ENCODE measurements at places on chromosomes 1 and 21. TPM values are rescaled to one million over a fixed set of nuclear protein-coding genes. Genes with fewer than 3 reads are reported as not detected.

DNA sequence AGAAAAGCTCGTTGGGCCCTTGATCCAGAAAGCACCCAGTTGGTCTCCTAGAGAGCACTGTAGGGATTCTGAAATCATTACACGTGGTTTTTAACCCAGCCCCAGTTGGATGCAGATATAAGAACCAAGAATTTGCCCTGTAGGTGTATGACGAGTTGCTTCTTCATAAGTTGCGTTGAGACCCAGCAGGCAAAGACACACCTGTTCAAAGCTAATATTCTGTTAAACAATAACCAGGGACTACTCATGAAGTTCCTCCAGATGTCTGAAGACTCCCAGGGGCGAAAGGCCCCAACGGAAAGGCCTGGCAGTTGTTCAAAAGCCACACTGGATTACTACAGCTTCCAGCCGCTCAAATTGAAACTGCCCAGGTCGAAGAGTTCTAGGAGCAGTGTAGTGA lies 88.6 kb upstream of the HNRNPU start:
- DNase-seq = no peak

GRCh38 chr1:157842939-157843338 lies 1.3 kb upstream of the CD5L start:
- DNase-seq = no peak

GRCh38 chr21:19540287-19540686 lies 1136.7 kb upstream of the TMPRSS15 start:
- no peak for DNase-seq

DNA sequence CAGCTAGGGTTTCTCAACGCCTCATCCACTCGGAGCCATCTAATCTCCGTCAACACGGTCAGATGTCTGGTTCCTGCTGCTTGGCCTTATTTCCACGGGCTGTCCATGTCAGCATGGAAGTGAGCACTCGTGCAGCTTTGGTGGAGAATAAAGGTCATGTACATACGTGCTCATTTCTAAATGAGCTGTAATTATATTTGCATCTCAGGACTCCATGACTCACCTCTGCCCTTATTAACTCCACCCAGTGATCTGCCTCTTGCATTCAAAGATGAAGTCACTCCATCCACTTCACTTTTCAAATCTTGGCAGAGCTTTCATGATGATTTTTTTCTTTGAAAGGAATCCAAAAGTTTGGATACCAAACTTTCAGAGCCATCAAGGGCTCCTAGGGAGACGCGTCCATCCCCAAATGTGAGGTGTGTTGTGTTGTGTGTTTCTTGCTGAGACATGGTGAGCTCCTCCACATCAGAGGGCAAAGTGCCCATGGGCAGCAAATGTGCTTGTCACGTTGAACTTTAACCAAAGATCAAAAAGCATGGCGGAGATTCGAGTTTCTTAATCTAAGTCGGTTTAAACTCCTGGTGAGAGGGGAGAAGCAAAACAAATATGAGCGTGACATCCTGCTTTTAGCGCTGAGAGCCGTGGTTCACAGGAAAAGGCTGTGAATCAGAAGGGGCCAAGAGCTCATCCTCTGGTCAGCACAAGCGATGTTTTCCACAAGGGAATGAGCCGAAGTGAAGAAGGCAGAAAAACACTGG lies 68.6 kb upstream of the ERRFI1 start:
- DNase-seq = no peak

DNA sequence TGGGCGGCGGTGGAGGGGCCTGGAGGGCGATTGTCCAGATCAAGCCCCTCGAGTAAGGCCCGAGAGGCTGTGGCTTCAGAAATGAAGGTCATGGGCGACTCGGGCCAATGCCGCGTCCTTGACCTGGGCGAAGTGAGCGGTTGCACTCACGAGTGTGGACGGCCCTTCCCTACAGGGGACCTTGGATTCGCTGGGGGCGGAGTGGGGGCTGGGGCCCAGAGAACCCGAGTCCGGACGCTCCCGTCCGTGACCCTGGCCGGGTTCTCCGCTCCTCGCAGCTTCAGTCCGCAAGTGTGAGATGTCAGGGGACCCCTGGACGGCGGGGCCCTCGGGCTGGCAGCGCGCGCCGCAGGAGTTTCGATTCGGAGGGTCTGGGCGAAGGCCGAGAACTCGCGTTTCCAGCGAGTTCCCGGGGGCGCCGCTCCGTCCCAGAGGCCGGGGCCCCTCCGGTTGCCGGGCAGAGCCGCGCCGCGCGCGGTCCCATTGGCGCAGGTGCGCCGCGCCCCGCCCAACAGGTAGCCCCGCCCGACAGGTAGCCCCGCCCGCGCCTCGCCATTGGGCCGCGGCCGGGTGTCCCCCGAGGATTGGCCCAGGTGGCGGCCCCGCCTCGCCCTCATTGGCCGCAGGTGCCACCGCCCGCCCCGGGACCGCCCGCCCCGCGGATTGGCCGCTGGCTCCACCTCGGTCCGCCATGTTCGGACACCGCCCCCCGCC lies at the start of gene PRKCZ:
TSS of gene PRKCZ (plus strand) at position 694 of the 714 bp plus-strand sequence. CDS start 220 bp downstream, outside the sequence.
- peak; percentile 62 for DNase-seq

DNA sequence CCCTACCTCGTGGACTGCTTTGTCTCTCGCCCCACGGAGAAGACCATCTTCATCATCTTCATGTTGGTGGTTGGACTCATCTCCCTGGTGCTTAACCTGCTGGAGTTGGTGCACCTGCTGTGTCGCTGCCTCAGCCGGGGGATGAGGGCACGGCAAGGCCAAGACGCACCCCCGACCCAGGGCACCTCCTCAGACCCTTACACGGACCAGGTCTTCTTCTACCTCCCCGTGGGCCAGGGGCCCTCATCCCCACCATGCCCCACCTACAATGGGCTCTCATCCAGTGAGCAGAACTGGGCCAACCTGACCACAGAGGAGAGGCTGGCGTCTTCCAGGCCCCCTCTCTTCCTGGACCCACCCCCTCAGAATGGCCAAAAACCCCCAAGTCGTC lies 2.0 kb downstream of the GJA4 start:
- no peak for DNase-seq

- DNase-seq = no peak
Measured at GRCh38 chr1:54796902-54797301, 4.2 kb downstream of the TTC22 start.

FAM43B gene
- 0.67 TPM for total RNA-seq

ZC3H12A gene
- total RNA-seq = 40.2 TPM

AMPD1 gene
- total RNA-seq = not detected

AMY1C gene
- total RNA-seq = 29.3 TPM

C1QB gene
- total RNA-seq = 39.6 TPM

WNT4 gene
- 4.2 TPM for total RNA-seq

LRRC71 gene
- total RNA-seq = 4.9 TPM

CASQ2 gene
- total RNA-seq = 1.0 TPM

RGS13 gene
- total RNA-seq = 1.3 TPM

GIPC2 gene
- total RNA-seq = 2.5 TPM
